ENCODE measurements at places on chromosomes 5 and 9. TPM values are rescaled to one million over a fixed set of nuclear protein-coding genes. Genes with fewer than 3 reads are reported as not detected.

The TXNDC8 gene
- total RNA-seq: not detected

The ERAP2 gene
- 18.8 TPM for total RNA-seq

The IRX1 gene
- total RNA-seq: under 0.01 TPM

The NUTM2F gene
- total RNA-seq: not detected

The RGMB gene
- total RNA-seq: 33.3 TPM
